Substantia nigra (tissue), 51 donors: ENCODE measurements at places on chromosomes 7 and 10.
A peak's percentile ranks its signal among the peaks of the same experiment; 100 is the strongest.

DNA sequence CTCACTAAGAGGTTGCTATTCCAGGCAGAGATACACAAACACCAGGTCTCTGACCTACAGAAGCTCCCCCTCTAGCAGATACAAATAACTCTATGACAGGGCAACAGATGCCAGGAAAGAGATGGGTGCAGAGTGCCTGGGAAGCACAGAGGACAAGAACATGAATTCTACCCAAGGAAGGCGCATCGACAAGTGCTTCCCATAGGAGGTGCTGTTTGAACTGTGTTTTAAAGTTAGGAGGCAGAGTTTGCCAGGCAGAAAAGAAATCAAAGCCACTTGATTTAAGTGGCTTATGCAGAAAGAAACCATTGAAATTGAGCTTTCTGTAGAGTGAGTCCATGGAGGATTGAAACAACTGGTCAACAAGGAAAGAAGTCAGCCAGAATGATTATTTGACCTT, 35.3 kb upstream of the EGR2 start:
- DNase-seq, result no peak

DNA sequence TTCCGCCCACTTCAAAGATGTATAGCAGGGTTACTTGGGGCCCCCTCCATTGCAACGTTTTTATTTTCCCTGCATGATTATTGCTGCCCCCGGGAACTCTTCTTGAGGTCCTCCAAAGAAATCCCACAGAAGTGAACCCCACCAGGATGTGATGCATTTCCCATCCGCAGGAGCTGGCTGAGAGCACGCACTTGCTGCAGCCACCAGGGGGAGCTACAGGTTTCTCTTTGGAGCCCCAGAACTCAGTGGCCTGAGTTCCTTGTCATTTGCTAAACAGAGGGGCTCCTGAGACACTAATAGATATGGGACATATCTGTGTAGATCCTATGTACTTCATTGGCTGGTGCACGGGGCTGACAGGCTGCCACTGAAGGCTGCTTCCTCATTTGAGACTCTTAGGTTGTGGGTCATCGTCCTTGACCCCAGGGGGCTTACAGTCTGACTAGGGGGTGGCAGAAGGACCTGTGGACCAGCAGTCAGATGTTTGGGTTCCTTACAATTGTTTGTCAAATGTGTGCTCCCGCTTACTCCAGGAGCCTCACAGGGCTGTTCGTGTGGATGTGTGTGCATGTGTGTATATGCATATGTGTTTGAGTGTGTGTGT, 52.3 kb upstream of the ENO4 start:
- DNase-seq, result peak; percentile 37

- DNase-seq, result no peak
Observed at GRCh38 chr10:93462881-93463280, 19.3 kb downstream of the MYOF start.

GRCh38 chr7:94394437-94395140, at the start of gene COL1A2:
COL1A2 (plus strand) TSS chr7:94394895; CDS start chr7:94395032, 137 bp downstream.
- DNase-seq, result no peak
